ENCODE measurements at places on chromosomes 6 and 20.

- no peak for DNase-seq
Observed at GRCh38 chr20:20342066-20342465, 25.8 kb upstream of the INSM1 start.

- DNase-seq: no peak
Observed at GRCh38 chr20:53943522-53944291, 126.7 kb downstream of the BCAS1 start.

GRCh38 chr6:119326291-119327005 is 23.1 kb downstream of the MAN1A1 start:
- no peak for DNase-seq

DNA sequence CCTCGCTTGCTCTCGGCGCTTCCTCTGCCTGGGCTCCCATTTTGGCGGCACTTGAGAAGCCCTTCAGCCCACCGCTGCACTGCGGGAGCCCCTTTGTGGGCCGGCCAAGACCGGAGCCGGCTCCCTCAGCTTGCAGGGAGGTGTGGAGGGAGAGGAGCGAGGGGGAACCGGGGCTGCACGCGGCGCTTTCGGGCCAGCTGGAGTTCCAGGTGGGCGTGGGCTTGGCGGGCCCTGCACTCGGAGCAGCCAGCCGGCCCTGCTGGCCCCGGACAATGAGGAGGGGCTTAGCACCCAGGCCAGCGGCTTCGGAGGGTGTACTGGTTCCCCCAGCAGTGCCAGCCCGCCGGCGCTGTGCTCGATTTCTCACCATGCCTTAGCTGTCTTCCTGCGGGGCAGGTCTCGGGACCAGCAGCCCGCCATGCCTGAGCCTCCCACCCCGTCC is 10.2 kb upstream of the SRPK1 start:
- no peak for DNase-seq

- peak; percentile 75 for DNase-seq
Observed at GRCh38 chr20:17227669-17228623, 1.1 kb downstream of the PCSK2 start.

- DNase-seq: peak; percentile 52
Observed at GRCh38 chr6:138815221-138815620, 19.3 kb downstream of the ECT2L start.

DNA sequence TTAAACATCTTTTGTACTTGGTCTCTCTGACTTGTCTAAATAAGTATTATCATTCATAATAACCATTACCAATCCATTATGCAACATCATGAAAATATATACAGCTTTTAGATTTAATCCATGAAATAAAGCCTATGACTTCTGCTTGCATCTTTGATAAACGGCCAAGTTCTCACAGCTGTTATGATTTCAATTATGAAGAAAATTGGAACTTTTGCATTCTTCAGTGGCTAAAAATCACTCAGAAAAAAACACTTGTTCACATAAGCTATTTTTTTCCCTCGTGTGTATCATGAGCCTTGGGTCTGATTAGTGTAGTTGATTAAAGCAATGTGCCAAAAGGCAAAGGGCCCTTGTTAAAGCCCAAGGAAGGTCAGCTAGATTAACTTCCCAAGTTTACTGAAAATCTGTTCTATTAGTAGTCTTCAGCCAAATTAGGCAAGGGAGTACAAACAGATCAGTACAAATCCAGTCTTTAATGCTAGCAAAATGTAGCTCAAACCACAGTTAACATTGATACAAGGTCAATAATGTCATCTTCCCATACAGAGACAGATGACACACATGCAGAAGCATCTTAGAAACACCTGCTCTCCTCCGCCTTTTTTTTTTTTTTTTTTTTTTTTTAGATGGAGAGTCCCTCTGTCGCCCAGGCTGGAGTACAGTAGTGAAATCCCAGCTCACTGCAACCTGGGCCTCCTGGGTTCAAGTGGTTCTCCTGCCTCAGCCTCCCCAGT is 69.9 kb downstream of the SGK1 start:
- peak; percentile 63 for DNase-seq

DNA sequence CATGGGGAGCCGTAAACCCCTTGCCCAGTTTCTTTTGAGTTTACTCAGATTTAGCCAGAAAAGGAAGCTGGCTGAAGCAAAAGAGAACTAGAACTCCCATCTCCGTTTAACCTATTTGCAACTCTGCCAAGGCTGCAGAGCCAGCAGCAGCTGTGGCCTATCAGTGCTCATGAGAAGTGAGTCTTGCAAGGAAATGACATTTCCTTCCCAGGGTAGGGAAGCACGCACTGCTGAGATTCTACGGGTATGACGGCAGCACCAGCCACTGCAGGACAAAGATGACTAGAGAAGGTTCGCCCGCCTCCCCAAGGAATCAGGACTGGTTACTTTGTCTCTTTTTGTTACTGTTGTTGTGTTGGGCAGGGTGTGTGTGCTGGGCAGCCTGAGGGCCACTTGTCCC is 47.6 kb downstream of the PPP1R3G start:
- no peak for DNase-seq
